NCI-H146 (cell line): ENCODE measurements at places on chromosomes 11 and 22.

- DNase-seq, result no peak
Measured at GRCh38 chr11:86983021-86983488, 27.9 kb upstream of the FZD4 start.

DNA sequence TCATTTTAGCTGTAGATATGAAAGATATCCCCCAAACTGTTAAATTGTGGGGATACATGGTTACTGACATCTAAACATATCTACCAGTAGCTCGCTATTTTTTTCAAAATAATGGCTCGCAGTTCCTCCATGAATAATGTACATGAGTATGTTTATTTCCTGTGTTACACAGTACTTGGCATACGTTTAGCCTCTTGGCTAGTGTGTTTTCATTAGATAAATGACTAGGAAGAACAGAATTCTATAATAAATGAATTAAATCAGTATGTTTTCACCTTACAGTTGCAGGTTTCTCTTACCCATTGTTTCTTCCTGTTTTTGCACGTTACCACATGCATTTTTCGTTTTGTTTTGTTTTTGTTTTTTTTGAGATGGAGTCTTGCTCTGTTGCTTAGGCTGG lies 21.8 kb downstream of the RNF169 start:
- DNase-seq, result no peak

GRCh38 chr11:21811572-21811971 lies 381.3 kb upstream of the ANO5 start:
- DNase-seq, result peak; percentile 60

GRCh38 chr11:58647141-58647699 lies 24.8 kb downstream of the CNTF start:
- DNase-seq, result peak; percentile 87

DNA sequence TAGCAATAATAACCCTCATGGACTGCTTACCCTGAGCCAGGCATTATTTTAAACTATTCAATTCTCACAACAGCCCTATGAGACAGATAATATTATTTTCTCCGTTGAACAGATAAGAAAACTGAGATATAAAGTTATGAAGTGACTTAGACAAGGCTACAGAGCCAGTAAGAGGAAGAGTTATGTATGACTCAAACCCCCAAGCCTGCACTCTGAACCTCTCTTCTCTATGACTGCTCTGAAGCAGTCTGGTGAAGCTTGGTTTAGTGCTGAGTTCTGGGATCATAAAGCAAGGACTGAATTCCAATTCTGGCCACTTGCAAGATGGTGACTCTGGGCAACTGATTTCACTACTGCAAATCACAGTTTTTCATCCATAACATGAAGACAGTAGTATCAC lies 34.5 kb downstream of the TNKS1BP1 start:
- DNase-seq, result no peak

GRCh38 chr11:9280655-9281301 lies 15.6 kb upstream of the DENND5A start:
- DNase-seq, result no peak

DNA sequence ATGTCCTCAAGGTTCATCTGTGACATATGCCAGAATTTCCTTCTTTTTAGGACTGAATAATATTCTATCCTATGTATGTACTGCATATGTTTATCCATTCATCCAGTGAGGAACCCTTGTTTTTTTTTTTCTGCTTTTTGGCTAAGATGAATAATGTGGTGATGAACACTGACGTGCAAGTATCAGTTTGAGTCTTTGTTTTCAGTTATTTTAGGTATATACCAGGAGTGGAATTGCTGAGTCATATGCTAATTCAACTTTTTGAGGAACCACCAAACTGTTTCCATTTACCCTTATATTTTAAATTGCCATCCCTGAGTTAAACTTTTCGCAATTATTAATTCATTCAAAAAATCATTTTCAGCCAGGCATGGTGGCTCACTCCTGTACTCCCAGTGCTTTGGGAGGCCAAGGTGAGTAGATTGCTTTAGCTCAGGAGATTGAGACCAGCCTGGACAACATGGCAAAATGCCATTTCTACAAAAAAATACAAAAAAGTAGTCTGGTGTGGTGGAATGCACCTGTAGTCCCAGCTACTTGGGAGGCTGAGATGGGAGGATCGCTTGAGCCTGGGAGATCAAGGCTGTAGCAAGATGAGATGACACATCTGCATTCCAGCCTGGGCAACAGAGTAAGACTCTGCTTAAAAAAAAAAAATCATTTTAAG lies 64.2 kb downstream of the MICAL2 start:
- no peak for DNase-seq

GRCh38 chr11:73323464-73323863 lies 15.4 kb downstream of the ARHGEF17 start:
- no peak for DNase-seq

DNA sequence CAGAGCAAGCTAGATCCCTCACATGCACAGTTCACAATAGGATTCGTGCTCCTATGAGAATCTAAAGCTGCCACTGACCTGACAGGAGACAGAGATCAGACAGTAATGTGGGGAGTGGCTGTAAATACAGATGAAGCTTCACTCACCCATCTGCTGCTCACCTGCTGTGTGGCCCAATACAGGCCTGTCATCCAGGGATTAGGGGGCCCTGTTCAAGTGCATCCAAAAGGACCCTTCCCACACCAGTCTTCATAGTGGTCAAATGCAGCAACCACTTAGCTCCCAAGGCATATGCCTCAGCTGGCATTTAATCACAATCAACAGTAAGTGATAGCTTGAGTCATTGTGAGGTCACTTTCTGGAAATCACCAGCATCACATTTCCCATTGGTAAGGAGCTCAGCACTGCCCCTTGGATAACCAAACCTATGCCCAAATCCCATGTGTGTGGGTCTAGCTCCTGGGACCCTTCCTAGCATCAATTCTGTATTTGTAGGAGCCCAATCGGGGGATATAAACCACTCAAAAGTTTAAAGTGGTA lies 65.6 kb downstream of the OR4C45 start:
- DNase-seq, result no peak
